ENCODE measurements at places on chromosomes 12 and 14. TPM values are rescaled to one million over a fixed set of nuclear protein-coding genes. Genes with fewer than 3 reads are reported as not detected.

OLR1 gene
- total RNA-seq = not detected

SAMD15 gene
- total RNA-seq = 0.94 TPM

FGF23 gene
- total RNA-seq = not detected

OR10P1 gene
- total RNA-seq = not detected

NXPH4 gene
- total RNA-seq = 0.79 TPM

MDGA2 gene
- total RNA-seq = not detected

CLEC7A gene
- total RNA-seq = not detected

TAS2R9 gene
- 0.09 TPM for total RNA-seq

PRB2 gene
- total RNA-seq = not detected

SLC6A15 gene
- total RNA-seq = 53.1 TPM

ACSS3 gene
- total RNA-seq = 12.2 TPM

IRAK3 gene
- 5.1 TPM for total RNA-seq

KRT6A gene
- 2.5 TPM for total RNA-seq

EXOC3L4 gene
- total RNA-seq = 0.32 TPM
